ENCODE measurements at places on chromosomes 12 and 14. TPM values are rescaled to one million over a fixed set of nuclear protein-coding genes. Genes with fewer than 3 reads are reported as not detected.

Gene SERPINA9
- 2.3 TPM for total RNA-seq

Gene TPPP2
- total RNA-seq, result not detected

Gene NID2
- 33.3 TPM for total RNA-seq

Gene PTGER2
- 4.3 TPM for total RNA-seq

Gene SLC7A7
- total RNA-seq, result 34.4 TPM

Gene CIROP
- total RNA-seq, result not detected

Gene GLT1D1
- 0.85 TPM for total RNA-seq

Gene OR4Q3
- not detected for total RNA-seq

Gene RNASE1
- total RNA-seq, result 537 TPM

DNA sequence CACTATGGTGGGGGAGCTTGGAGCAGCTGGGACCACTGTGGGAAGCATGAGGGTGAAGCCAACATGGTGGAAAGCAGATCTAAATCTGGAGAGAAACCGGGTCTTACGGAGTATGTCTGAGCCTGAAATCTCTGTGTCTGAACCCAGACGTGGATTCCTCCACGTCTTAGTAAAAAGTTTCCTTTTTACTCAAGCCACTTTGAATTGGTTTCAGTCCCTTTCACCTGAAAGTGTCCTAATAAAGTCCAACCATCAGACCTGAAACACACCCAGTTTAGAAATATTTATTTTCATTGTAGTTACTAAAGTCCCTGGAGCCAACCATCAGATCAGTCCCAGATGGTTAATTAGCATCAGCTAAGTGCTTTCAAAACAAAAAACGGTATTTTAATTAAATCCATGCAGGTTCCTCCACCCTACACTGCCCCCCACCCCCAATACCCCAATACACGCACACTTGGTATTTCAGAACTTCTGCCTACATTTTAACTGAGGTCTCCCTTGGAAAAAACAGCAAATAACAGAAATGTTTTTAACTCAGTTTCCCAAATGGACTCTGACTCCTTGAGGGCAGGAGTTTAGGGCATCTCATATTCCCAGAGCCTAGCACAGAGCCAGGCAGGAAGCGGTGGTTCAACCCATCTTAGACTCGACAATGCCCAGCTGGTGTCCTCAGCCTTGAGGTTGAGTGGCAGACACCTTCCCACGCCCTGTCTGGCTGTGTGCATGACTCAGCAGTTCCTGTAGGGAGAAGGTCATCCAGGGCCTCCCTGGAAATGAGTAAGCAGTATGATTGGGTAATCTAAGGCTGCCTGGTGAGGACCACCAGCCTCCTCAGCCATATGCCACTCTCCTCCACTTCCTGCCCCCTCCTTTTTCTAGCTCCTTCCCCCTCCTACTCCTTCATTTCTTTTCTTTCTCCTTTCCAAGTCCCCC lies 175.8 kb downstream of the TTC8 start:
- peak; percentile 13 for DNase-seq

- DNase-seq, result no peak
Measured at GRCh38 chr14:97695456-97695981, 898.3 kb downstream of the VRK1 start.

GRCh38 chr12:22443379-22444316 lies 100.7 kb downstream of the C2CD5 start:
- DNase-seq, result peak; percentile 6

DNA sequence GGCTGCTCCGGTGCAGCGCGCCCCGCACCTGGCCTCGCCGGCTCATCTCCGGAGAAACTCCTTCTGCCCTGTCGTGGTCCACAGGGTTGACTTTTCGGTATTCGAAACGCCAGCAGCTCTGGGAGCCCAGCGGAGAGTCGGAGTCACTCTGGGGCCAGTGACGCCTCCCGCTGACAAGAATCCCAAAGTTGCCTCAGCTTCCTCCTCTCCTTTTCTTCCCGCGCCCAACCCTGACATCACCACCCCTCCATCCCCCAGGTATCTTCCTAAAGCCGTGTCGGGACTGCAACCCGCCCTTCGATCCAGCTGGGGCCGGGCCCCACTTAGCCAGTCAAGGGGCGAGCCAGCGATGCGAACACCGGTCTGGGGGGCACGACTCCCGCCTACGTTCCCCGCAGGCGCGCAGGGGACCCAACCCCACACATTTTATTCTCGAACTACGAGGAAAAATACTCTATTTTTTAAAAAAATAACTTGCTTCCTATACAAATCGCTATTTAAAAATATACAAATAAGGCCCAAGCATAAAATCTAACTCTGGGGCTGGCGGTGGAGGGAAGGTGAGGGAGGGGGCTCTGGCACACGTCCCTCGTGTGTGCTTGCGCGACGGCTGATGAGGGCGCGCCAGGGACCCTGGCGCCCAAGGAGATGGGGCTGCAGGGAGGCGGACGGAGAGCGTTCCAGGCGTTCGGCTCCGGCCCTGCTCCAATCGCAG lies 2.1 kb downstream of the NKX2-8 start:
- DNase-seq, result no peak

- DNase-seq, result no peak
Measured at GRCh38 chr12:80264386-80264785, 165.0 kb downstream of the OTOGL start.

DNA sequence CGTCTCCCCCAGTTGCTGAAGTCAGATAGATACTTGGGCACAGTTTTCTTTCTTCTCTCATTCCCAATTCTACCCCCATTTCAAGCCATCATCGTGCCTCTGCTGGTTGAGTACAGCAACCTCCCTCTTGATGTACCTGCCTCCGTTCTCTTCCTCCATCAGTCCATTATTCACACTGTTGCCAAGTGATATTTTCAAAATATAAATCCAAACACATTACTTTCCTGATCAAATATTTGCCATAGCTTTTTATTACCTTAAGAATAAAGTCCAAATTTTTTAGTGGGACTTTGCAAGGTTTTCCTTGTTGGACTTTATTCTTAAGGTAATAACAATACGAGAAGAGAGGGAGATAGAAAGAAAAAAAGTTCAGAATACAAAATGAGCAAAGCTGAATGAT lies 18.6 kb upstream of the SSPN start:
- no peak for DNase-seq

DNA sequence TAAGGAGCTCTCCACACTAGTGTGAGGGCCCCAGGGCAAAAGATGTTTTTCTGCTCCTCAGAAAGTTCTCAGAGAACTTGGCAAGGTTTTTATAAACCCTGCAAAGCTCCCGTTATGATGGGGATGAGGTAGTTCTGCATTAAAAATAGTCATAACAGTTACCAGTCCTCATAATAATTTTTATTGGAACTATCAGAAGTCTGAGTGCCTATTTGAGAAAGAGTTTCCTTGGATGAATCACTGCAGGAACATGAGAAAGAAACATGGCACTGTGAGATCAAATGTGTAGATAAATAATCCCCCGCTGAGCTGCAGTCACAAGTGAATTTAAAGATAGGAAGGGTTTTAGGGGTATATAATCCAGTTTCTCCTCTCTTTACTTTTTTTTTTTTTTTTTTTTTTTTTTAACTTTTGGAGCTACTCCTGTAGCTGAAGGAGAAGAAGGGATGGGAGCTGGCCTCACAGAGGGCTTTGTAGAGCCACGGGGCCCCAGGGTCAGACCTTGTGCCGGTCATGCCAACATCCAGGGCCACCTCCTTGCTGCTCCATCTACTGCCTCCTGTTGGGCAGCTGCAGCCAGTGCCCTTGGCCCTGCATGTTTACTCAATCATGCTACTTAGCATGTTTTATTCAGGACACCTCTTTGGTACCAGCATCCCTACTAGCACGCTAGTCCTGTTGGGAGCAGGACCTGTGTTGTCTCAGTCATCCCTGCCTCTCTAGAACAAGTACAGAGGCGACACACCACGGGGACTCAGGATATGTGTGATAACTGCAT lies 39.5 kb downstream of the EVL start:
- no peak for DNase-seq

DNA sequence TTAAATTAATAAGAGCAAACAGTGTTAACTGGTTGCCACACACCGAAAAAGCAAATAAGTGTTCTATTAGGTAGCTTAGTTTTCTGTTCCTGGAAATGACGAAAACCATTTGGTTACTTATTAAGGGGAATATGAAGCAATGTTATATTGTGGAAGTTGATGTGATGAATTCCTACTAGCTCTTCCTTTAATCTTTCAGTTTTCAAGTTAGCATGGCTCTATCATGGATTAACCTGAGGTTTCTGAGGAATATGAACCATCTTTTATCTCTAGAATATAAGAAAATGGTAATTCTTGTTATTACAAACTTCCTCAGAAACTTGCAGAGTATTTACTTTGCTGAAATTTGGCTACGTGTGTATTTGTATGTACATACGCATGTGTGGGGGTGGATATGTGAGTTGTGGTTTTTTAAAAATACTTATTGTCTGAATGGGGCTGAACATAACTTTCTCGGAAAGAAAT lies 245.7 kb downstream of the KCNC2 start:
- DNase-seq, result no peak

DNA sequence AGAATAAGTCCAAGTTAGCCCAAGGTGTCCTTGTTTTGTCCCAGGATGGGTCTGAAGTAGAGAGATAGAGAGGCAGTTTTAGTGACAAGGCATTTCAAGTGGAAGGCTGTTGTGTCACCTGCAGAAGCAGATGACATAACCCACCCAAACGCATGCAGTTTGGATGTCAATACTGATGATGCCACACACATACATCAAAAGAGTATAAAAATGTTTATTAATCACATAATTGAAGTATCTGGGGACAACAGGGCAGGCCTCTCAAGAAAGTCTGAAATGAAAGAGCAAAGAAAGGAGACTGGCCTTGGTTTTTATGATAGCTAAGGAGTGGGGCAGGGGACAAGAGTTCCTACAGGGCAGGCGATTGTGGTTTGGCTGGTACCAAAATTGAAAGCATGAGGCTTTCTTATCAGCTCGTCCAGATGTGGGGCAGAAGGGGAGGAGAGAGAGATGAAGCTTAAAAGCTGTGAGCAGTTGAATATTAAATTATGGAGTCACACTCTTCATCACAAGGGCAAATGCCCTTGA lies 78.4 kb upstream of the TSPAN8 start:
- no peak for DNase-seq

- no peak for DNase-seq
Measured at GRCh38 chr12:68776976-68777610, 30.9 kb upstream of the MDM2 start.

- DNase-seq, result no peak
Measured at GRCh38 chr12:109792992-109793391, 40.2 kb downstream of the TRPV4 start.

DNA sequence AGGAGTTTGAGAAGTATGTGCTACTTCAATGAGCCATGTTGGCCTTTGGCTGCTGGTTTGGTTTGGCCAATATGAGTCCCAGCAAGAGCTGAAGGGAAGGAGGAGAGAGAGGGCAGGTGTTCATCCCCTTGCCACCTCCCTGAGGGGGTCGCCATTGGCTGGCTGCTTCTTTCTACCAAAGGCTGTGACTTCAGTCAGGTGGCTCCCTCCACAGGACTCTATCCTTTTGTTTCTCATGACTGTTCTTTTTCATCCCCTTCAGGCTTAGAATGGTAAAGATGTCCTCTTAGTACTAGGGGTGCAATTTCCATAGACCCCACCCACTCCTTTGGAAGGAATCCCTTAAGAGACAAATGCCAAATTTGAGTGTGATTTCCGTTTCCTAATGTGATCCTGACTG lies 31.2 kb upstream of the OTOGL start:
- DNase-seq, result no peak

GRCh38 chr14:58565832-58566231 lies 71.9 kb upstream of the DACT1 start:
- no peak for DNase-seq

GRCh38 chr14:22977684-22978486 lies 4.5 kb downstream of the AJUBA start:
- DNase-seq, result no peak

DNA sequence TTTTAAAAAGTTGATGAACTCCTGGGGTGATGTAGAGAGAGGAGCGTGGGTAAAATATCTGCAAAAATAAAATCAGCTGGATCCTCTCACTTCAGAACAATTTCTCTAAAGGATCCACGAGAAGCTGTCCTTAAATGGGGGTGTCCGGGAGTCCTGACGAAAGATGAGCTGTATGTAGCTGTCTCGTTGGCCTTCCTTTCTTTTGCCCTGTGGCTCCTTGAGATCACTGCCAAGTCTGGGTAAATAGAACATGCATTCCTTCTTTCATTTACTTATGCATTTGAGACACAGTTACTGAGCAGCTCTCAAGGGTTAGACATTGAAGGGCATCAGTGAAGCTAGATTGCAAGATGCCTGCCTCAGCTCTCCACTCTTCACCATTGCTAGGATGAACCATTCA lies 35.2 kb upstream of the TXNRD1 start:
- DNase-seq, result no peak

GRCh38 chr12:128920468-128920867 lies 67.2 kb downstream of the GLT1D1 start:
- peak; percentile 25 for DNase-seq

DNA sequence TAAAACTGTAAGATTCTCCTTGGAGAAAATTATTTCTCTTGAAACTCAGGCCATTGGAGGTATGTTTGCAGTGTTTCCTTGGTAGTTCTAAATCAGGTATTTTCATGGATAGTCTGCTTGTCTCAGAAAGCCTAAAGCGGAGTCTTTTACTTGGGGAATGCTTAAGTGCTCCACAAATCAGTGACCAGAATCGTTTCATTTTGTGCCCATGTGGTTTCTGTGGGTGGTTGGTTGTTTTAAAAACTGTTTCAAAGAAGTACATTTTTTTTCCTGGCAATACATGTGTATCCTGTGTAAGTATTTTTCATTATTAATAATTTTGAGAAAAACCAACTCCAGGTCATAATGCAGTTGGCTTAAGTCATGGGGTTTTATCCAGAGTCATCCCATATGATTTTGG lies 33.6 kb downstream of the CCDC91 start:
- no peak for DNase-seq

DNA sequence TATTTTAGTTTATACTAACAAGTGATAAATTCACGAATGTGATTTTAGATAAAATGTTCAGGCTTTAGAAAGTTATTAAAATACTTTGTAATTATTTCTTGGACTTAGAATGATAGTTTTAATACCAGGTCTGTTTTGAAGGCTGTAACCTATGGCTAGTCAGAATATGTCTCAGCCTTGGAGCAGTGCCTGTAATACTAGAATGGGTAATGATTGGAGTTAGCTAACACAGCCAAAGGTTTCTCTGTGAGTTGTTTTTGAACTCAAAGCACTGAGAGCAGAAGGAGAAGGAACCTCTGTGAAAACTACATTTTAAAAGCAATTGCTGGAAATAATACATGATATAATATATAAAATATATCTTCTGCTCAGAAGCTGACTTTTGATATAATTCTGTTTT lies 110.1 kb downstream of the TMEM117 start:
- no peak for DNase-seq

Measured in thoracic aorta (tissue), 2 donors.